ENCODE measurements at places on chromosomes 4 and X.

DNA sequence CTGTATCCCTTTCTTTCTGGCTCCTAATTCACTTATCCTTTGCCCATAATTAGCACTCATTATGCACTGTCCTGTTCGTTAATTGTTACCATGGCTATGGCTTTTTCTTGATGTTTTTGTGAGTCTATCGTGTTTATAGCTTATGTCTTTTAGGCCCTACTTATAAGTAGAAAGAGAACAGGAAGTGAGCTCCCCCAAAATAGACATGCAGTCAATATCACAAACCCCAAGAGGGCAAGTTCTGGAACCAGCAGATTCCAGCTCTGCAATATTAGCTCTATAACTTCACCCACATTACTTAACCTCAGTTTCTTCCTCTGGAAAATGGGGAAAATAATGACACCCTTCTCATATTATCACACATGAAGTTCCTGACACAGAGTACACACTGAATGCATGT is 7.4 kb upstream of the HS3ST1 start:
- DNase-seq: no peak

GRCh38 chr4:53484911-53485657 is 106.2 kb downstream of the LNX1 start:
- DNase-seq: no peak

DNA sequence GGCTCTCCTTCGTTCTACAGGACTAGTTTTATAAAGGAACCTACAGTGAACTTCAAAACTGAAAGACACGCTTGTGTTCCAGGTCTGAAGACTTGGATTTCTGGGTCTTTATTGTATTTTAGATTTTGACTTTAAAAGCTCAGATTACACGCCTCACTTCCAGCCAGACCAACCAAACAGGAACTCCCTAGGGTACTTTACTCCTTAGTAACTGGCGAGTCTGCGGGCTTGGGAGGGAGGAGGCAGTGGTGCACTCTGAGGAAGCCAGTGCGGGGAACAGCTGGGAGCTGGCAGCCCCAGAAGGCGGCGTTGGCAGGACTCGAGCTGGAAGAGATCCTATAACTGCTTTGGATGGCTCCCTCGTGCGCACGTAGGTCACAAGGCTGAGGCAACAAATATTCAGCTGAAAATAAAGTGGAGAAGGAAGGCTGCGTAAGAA is 391 bp upstream of the PHKA1 start:
- no peak for DNase-seq

DNA sequence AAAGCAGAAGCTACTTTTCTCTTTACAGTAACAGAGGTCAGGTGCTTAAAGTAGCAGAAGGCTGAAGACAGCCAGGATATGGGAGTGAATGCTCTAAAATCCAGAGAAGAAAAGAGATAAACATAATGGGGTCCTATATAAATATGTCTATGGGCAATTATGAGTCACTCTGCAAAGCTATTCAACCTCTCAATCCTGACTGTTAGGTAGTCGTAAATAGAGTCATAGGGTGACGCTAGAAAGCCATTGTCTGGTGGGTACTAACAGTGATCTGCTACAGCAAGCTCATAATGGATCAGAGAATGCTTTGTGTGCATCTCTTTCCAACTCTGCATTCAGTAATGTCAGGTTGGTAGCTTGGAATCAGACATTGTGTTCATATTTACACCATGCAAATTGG is 53.5 kb upstream of the PDE5A start:
- no peak for DNase-seq

DNA sequence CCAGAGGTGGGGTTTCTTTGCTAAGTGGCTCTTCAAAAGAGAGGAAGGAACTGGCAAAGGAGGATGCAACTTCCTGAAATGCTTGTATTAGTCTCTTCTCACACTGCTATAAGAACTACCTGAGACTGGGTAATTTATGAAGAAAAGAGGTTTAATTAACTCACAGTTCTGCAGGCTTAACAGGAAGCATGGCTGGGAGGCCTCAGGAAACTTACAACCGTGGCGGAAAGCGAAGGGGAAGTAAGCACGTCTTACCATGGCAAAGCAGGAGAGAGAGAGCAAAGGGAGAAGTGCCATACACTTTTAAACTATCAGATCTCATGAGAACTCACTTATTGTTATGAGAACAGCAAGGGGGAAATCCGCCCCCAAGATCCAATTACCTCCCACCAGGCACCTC is 505.7 kb downstream of the ZNF674 start:
- DNase-seq: no peak

DNA sequence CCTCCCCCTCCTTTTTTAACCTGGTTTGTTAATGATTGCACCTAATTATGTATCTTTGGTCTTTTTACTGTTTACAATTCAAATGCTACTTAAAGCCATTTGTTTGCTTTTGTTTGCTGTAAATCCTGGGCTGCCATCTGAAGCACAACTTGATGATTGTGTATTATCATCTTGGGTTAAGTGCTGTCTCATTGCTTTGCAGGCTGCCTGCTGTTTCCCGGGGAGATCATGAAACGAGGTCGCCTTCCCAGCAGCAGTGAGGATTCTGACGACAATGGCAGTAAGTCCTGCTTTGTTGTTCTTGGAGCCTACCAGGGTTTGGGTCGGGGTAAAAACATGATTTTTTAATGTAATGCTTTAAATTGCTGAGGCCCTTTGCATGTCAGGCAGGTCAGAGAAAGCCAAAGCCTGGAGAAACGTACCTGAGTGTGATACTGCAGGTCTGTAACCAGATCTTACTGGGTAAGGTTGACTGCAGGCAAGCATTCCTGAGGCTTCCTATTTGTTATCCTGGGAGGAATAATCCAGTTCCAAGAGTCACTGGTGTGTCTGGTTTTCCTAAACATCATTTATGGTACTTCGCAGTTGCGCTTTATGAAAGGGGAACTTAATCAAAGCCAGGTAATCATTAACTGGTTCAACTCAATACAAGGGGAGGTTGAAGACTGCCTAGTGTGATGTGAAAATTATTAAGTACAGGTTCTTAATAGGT is 22.2 kb downstream of the JADE1 start:
- DNase-seq: no peak
